ENCODE measurements at places on chromosomes 7 and 10. TPM values are rescaled to one million over a fixed set of nuclear protein-coding genes. Genes with fewer than 3 reads are reported as not detected.

Gene PLXNA4
- total RNA-seq = 0.08 TPM

Gene HOXA11
- not detected for total RNA-seq

Gene SMC3
- total RNA-seq = 66.8 TPM

Gene GLCCI1
- 6.1 TPM for total RNA-seq

Gene HTR5A
- not detected for total RNA-seq

Gene AIFM2
- 16.9 TPM for total RNA-seq

Gene SH2B2
- total RNA-seq = 2.3 TPM

Gene CCL26
- not detected for total RNA-seq

Gene PRKG1
- 0.08 TPM for total RNA-seq

Gene IQUB
- 0.08 TPM for total RNA-seq

Gene SLC37A3
- total RNA-seq = 44.0 TPM

Gene SCART1
- 1.1 TPM for total RNA-seq

Gene TIAL1
- total RNA-seq = 177 TPM

Gene ELN
- 0.08 TPM for total RNA-seq

Gene SLC39A12
- not detected for total RNA-seq

Gene TMEM209
- 45.0 TPM for total RNA-seq

Gene MYL10
- not detected for total RNA-seq

Gene SRRM3
- total RNA-seq = 0.10 TPM

Gene SLC16A12
- total RNA-seq = not detected

Gene SEPHS1
- total RNA-seq = 43.4 TPM

Gene BMPER
- total RNA-seq = not detected

Gene ANKRD30A
- not detected for total RNA-seq

Gene PNLIPRP3
- not detected for total RNA-seq

Gene GLRX3
- total RNA-seq = 170 TPM

Gene PPRC1
- total RNA-seq = 161 TPM

Gene NPS
- total RNA-seq = not detected

Gene DOCK1
- 0.14 TPM for total RNA-seq

Gene CDC14C
- total RNA-seq = not detected

Gene SLC29A4
- 0.18 TPM for total RNA-seq

Gene FXYD4
- total RNA-seq = not detected

Gene LIPM
- total RNA-seq = not detected

Gene NUTM2A
- total RNA-seq = 0.28 TPM

Gene SNX8
- 54.0 TPM for total RNA-seq

Gene GLI3
- 0.03 TPM for total RNA-seq

Gene CCL24
- not detected for total RNA-seq

Gene PIK3CG
- total RNA-seq = 19.7 TPM

Gene ELMO1
- total RNA-seq = 117 TPM

Gene UCN3
- total RNA-seq = not detected

Gene NUTM2E
- 0.19 TPM for total RNA-seq

Gene TMEM176B
- total RNA-seq = 0.24 TPM

Gene EN2
- total RNA-seq = not detected

Gene CLEC2L
- not detected for total RNA-seq

Gene ARF5
- 116 TPM for total RNA-seq

Gene TMEM273
- 45.6 TPM for total RNA-seq

Gene ANKRD1
- total RNA-seq = not detected

Gene ANKRD26
- 3.2 TPM for total RNA-seq

Gene ATRNL1
- total RNA-seq = not detected

Gene FAM107B
- total RNA-seq = 114 TPM

Gene SPDYE18
- not detected for total RNA-seq

Gene PLCE1
- 0.03 TPM for total RNA-seq

Gene AQP1
- 0.79 TPM for total RNA-seq

Gene TDRD1
- 0.63 TPM for total RNA-seq

Gene EBLN1
- total RNA-seq = not detected

Gene BICC1
- total RNA-seq = not detected

Gene TAS2R41
- total RNA-seq = not detected

Gene SYT15
- 0.66 TPM for total RNA-seq

Gene NKX2-3
- not detected for total RNA-seq

Gene DYNC1I1
- total RNA-seq = not detected

Gene FKBP9
- total RNA-seq = 0.58 TPM

All from activated T-cell treated with anti-CD3 and anti-CD28 coated beads, Interleukin-2, amount 50 U/mL, for 4 hours (primary cell).